ENCODE measurements at places on chromosomes 13 and 19.

- DNase-seq = no peak
Observed at GRCh38 chr13:29509999-29510589, 85.4 kb downstream of the SLC7A1 start.

DNA sequence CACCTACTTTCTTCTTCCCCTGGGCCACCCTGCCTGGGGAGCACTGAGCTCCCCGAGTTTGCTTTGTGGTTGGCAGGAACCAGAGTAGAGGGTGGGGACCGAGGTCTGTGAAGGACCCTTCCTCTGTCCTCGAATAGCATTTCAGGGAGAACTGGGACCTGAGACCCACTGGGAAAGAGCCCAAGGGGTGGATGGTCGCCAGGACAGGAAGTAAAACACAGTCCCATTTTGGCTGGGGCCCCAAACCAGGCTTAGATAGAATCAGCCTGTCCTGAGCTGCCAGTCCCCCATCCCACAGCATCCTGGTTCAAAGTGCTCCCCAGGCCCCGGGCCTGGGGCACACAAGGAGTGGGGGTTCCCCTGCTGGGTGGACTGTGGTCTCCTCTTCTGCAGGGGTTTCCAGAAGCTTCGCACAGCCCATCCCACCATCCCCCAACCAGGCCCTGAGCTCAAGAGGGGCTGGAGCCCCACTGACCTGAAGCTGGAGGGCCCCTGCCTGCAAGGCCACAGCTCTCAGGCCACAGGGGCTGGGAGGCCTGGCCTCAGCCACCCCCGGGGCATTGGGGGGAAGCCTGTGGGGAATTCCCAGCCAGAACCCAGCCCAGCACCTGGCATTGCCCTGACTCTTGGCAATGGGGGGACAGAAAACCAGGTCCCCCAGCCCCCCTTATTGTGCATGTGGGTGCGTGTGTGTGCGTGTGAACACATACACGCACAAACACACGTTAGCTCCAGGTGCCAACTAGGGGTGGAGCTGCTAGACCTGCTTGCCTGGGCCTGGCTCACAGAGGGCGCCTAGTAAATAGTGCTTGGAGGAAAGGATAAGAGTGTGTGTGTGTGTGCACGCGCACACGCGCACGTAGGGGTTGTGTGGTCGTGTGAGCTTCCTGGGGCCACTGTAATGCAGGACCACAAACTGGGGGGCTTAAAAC lies 995 bp upstream of the MKNK2 start:
- no peak for DNase-seq

GRCh38 chr19:42229855-42230351 lies 9.8 kb downstream of the ZNF526 start:
- DNase-seq = no peak

DNA sequence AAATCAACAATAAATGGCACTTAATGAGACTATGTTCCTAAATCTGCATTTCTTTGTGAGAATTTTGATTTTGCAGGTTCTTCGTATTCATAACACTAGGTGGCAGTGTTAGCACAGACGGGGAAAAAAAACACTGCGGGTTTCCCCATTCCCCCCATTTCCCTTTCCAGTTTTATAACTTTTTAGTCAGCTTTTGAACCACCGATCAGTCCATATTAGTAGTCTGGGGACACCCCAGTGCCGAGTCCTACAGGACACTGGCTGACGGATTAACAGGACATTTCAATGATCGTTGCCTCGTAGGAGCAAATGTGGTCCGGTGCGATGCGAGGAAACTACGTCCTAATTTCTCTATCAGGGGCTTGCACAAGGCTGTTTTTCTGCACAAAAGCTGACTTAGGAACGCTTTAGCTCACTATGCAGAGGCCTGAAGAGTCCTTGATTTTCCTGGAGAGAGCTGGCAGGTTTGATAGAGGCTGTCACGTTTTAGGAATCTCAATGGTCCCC lies 234.3 kb downstream of the LMO7 start:
- DNase-seq = no peak

DNA sequence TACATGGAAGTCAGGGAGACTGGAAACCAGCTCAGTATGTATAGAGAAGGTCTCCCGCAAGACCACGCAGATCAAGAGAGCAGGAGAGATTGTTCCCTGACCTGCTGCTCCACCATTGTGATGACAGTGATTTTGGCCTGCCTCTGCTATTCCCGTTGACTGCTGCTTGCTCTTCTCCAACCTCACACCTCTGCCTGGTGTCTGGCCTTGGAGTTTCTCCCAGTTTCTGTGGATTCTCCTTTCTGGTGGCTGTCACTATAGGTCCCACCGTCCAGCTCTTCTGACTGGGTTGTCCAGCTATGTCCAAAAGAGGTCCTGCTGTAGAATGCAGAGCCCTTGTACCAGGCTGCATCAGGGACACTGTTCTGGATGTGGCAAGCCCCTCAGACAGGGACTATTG lies 171.7 kb downstream of the DNAJC15 start:
- no peak for DNase-seq

DNA sequence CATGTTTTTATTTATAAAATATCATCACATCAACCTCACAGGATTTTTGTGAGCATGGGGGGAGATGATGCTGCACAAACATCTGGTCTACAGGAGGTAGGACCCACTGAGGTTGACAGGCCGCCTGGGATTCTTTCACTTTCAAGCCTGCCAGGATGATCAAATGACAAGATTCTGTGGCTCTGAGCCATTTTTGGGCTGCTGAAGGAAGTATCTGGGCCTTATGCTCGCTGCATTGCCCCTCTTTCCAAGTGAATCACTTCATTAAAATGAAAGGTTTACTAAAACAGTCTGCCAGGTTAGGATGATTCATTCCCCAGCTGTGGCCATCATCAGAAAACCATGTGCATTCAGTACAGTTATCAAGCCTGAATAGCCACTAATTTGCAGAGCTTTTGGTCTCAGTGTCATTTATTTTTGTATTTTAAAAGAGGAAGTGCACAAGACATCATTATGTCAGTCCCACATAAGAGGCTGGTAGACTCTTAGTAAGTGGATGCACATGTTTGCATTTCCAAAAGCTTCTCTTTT lies 34.4 kb downstream of the STARD13 start:
- DNase-seq = no peak

- no peak for DNase-seq
Observed at GRCh38 chr19:50230379-50231351, 27.2 kb downstream of the MYH14 start.

- no peak for DNase-seq
Observed at GRCh38 chr13:50132904-50133357, 117.7 kb downstream of the KCNRG start.

- DNase-seq = no peak
Observed at GRCh38 chr13:112819816-112820215, 130.0 kb downstream of the ATP11A start.

DNA sequence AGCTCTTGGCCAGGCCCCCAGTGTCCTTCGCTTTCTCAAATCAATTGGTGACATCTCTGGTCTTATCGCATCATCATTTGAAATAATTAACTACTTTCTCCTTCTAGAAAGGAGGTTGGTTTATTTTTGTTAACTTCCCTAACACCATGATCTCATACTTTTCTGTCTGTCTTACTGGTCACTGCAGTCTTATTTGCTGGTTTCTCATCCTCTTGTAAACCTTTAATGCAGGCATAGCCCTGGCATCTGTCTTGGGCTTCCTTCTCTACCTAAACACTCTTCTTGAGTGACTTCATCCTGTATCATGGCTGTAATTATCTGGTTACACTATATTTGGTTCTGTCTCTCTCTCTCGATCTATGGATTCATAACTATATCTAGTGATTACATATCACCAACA lies 152.8 kb downstream of the CYSLTR2 start:
- DNase-seq = no peak

DNA sequence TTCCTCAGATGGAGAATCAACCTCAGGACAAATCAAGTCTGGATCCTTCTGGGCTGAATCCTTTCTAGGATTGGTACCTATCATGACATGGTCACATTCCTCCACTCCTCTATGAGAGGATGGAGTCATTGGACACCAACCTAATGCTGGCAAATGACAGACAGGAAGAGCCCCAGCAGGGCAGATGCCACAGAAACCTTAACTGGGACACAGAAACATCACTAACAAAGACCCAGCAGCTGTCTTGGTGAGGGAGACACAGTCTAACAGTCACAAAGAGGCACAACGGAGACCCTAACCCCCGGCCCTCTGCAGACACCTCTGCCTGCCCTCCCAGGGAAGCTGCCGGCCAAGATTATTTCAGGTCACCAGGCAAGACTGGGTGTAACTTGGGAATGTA lies 2.1 kb downstream of the ANKRD27 start:
- DNase-seq = no peak

- DNase-seq = no peak
Observed at GRCh38 chr19:56547535-56547934, 8.8 kb downstream of the ZFP28 start.
